ENCODE measurements at places on chromosomes 16 and 17. TPM values are rescaled to one million over a fixed set of nuclear protein-coding genes. Genes with fewer than 3 reads are reported as not detected.

DNA sequence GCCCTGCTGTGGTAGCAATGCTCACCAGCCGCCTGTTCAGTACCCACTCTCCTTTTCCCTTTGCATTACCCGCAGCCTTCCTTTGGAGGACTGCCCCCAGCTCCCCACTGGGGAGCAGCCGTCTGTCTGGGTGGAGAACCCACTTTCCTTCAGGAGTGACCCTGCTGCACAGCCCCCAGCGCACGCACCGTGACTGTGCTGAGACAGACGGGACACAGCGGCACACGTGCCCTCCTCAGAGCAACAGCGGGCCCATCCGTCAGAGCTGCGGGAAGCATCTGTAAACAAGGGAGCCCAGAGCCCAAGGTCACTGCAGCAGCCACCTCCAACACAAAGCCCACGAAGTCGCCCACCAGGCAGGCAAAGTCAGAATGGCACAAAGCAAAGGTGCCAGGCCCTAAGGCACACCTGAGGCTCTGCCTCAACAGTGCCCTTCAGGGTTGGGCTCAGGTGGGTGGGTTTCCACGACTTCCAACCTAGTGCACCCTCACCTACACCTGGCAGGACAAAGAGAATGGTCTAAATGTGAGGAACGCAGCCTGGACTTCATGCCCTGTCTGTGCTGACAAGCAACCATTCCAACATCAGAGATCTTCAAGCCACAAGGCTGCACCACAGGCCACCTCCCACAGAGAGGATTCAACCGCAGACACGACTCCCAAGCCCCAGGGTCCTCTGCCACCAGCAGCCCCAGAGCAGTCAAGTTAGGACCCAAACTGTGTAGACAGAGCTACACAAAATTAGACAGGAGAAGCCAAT is 9.9 kb downstream of the AXIN1 start:
- no peak for DNase-seq

GRCh38 chr17:79168486-79169055 is 93.9 kb downstream of the ENGASE start:
- DNase-seq = no peak

GRCh38 chr17:49342575-49342936 is 19.5 kb downstream of the ZNF652 start:
- DNase-seq = no peak

DNA sequence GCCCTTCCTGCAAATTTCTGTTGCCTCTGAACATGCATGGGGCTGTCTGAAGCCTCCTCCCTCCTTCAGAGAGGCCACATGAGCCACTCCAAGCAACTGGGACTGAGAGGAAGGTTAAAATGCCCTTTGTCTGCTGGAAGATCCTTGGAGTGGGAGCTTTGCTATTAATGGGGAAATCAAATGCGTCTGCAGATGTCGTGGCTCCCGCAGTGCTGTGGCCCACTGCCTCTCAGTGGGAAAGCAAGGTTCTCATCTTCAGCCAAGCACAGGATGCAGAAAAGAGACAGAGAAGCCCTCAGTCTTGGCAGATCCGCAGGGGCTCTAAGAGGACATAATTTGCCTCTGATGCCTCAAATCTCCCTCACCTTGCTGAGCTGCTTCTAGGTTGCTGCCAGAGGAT is 34.8 kb downstream of the PEMT start:
- no peak for DNase-seq

MPV17L gene
- total RNA-seq = 5.3 TPM

TP53TG3 gene
- total RNA-seq = 0.77 TPM

- DNase-seq = no peak
Measured at GRCh38 chr16:79434771-79435170, 165.8 kb downstream of the MAF start.

GRCh38 chr17:17684906-17685774 is 3.9 kb downstream of the RAI1 start:
- no peak for DNase-seq

- DNase-seq = peak; percentile 93
Measured at GRCh38 chr17:30906101-30906911, at the start of gene TEFM. TEFM (minus strand) TSS chr17:30906238; CDS start chr17:30906198, 40 bp downstream.

DNA sequence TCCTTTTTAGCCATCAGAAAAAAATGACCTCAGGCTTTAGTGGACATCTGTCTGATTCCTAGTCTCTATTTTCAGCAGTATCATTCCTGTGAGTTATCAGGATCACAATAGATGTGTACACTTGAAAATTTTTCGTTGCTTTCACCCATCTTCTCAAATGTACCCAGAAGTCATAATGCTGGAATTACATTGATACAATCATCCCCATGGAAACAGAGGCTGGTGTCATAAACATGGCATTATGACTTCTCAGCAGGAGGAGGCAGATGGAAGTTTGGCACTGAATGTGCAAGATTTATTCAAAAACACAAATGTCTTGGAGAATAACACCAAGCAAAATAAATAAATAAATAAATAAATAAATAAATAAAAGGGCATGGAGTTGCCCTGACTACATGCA is 292.5 kb downstream of the PHKB start:
- no peak for DNase-seq

GRCh38 chr17:214881-215331 is 33.5 kb upstream of the DOC2B start:
- no peak for DNase-seq

KRTAP4-3 gene
- total RNA-seq = not detected

CYLD gene
- 31.1 TPM for total RNA-seq

OTOA gene
- not detected for total RNA-seq

KCTD19 gene
- total RNA-seq = not detected

DNA sequence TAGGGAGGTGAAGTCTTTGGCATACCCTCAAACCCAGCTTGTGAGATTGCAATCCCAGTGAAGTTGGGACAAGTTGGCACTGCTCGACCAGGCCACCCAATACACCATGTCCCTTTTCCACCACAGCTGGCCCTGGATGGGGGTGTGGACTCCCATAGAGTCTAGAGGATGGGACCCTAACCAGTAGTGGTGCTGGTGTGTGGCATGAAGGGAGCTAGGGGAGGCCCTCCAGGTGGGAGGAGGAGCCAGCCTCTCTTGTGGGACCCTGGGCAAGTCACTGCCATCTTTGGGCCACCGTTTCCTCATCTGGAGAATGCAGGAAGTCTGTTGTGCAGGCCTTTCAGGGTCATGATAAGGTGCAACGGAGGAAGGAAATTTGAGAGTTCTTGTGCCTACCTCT is 1854.9 kb downstream of the TP53TG3F start:
- no peak for DNase-seq

DNA sequence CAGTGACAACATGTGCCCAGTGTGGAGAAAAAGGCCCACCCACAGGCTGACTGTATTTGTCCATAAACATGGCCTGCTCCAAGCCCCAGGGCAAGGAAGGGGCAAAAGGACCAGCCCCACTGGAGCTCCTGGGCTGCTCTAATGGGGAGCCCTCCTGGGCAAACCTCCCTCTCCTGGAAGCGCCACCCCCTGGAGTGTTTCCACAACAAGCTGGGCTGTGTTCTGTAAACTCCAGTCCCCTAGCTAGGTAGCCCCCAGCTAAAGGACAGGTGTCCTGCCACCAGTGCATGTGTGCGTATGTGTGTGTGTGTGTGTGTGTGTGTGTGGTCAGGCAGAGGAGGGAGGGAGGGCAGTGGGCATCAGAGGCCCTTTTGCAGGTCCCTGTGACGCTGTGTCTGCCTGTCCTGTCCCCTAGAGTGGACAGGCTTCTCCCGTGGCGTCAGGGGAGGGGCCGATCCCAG is 11.3 kb upstream of the STAC2 start:
- no peak for DNase-seq

GRCh38 chr16:18804540-18804939 is 3.2 kb upstream of the ARL6IP1 start:
- no peak for DNase-seq

CCL3 gene
- total RNA-seq = not detected

PER1 gene
- 126 TPM for total RNA-seq

GRCh38 chr16:89401641-89402445 is 88.5 kb downstream of the ANKRD11 start:
- no peak for DNase-seq

LITAFD gene
- not detected for total RNA-seq

DNA sequence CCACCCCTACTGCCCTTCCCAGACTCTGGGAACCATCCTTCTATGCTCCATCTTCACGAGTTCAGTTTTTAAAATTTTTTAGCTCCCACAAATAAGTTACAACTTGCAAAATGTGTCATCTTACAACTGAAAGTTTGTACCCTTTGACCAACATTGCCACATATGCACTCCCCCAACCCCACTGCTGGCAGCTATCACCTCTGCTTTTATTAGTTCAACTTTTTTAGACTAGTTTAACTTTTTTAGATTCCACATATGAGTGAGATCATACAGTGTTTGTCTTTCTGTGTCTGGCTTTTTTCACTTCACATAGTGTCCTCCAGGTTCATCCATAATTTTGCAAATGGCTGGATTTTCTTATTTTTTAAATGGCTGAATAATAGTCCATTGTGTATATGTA is 7.7 kb downstream of the GPT2 start:
- DNase-seq = no peak

DNA sequence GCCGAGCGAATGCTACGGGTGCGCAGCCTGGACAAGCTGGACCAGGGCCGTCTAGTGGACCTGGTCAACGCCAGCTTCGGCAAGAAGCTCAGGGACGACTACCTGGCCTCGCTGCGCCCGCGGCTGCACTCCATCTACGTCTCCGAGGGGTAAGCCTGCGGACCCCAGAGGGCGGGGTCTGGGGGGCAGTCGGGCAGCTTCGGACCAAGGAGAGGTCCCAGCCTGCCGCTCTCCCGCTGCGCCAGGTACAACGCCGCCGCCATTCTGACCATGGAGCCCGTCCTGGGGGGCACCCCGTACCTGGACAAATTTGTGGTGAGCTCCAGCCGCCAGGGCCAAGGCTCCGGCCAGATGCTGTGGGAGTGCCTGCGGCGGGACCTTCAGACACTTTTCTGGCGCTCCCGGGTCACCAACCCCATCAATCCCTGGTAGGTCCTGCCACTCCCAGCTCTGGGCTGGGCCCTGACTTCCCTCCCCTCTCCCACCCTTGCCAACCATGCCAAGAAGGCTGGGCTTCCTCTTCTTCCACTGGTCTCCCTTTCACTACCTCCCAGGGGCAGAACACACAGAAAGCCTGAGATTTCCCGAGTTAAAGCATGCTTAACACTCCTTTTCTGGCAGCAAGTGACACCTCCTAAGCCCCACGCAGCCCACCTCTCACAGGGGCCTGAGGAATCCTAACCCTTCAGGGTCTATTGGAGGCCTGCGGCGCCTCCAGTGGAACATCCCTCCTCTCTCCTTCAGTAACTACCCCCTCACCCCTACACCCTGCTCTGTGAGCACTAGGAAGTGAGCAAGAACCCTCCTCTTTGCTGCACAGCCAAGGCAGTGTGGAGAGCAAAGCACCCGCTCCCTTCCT is 3.2 kb downstream of the NAGS start:
- no peak for DNase-seq

GRCh38 chr16:26464576-26465266 is 602.0 kb upstream of the C16orf82 start:
- no peak for DNase-seq

RAB34 gene
- 14.8 TPM for total RNA-seq

CCDC200 gene
- not detected for total RNA-seq

MYCBPAP gene
- 0.55 TPM for total RNA-seq

GRCh38 chr16:79798416-79799053 is 198.0 kb upstream of the MAF start:
- no peak for DNase-seq

- peak; percentile 83 for DNase-seq
Measured at GRCh38 chr16:66901626-66902025, 17.1 kb downstream of the CDH16 start.

- no peak for DNase-seq
Measured at GRCh38 chr16:84818989-84819643, 669 bp upstream of the CRISPLD2 start.

- no peak for DNase-seq
Measured at GRCh38 chr16:8781797-8782196, 15.6 kb downstream of the TMEM186 start.

CDYL2 gene
- 2.9 TPM for total RNA-seq

GRCh38 chr16:23836404-23837311 is 875 bp downstream of the PRKCB start:
- DNase-seq = peak; percentile 41

ATP2A3 gene
- 5.8 TPM for total RNA-seq

GLP2R gene
- 0.35 TPM for total RNA-seq

DNA sequence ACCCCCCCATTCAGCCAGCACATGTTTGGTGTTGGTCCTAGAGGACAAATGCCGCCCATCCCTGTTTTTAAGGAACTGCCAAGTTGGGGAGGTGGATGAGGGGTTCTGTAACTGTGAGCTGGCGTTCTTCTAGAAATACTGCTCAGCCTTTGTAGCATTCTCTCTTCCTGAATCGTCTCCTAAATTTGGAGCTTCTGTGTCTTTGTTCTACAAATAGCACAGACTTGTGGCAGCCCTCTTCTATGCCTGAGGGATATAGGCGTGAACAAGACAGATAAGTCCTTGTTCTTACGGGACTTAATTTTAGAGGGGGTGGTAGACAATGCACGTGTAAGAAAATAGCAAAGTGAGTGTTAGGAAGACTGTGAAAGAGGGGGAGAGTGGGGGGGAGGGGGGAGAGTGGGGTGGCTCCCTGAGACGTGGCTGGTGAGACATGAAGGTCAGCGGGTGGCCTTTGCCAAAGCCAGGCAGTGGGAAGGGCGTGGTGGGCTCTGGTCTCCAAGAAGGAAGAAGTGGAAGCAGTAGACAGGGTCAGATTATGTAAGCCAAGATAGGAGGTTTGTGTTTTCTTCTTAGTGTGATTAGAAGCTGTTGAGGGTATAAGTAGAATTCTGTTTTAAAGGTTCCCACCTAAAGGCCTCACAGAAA is 9.9 kb downstream of the MFSD11 start:
- no peak for DNase-seq

All from left ventricle myocardium superior (tissue), 1 donor.